HEK293T (cell line): ENCODE measurements at places on chromosomes 12 and 14.
A peak's percentile ranks its signal among the peaks of the same experiment; 100 is the strongest.

DNA sequence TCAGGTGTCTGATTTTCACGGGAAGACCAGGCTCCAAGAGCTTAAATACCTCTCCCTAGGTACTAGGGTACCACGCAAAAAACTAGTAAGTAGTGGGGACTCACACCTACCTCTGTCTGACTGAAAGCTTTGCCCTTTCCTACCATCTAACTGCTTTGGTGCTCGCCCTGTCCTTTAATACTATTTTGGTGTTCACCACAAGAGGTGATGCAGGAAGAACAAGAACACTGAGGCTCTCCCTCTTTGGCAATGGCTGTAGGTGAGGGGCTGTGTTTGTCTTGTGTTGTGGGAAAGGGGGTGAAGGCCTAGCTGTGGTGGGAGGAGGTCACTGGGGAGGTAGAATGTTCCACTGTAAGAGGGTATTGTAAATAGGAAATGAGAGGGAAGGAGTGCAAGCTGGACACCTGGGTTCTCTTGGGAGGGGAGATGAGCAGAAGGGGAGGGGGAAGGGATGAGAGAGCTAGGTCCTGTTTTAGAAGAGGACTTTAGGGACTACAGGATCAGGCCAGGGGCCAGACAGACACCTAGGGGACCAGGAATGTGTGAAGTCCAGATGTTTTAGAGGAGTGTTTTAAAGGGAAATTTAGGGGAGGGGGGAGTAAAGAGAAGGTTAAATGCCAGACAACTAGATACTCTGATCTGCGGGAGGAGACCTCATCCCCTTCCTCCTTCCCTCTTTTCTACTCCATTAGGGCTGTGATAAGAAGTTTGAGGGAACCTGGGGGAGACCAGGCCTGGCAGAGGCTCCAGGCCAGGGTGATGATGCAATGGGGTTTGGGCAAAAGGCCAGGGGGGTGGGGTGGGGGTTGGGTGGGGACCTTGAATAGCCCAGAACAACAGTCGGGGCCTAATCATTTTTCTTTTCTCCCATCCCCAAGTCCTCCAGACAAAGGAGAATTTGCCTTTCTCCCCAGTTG lies 2.1 kb downstream of the ITGA5 start:
- no peak for DNase-seq

- DNase-seq, result no peak
Measured at GRCh38 chr14:91335191-91336092, 82.2 kb downstream of the CCDC88C start.

GRCh38 chr14:33936391-33936790 lies 14.5 kb downstream of the EGLN3 start:
- DNase-seq, result no peak

DNA sequence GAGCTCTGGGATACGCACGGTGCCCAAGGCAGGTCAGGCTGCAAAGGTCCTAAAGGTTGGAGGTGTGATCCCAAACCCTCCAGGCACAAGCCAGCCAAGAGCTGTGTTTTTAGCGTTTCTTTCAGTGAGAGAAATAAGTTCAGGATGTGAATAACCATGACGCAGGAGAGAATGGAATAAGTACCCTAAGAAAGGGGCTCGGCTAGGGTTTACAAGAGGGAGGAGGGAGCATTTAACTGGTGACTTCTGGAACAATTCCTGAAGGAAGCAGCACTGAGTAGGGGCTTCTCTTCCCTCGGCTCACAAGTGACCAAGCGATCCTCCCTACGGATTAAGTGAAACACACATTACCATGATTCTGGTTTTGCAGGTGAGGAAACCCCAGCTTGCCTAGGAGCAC lies 29.4 kb downstream of the SSH1 start:
- no peak for DNase-seq

DNA sequence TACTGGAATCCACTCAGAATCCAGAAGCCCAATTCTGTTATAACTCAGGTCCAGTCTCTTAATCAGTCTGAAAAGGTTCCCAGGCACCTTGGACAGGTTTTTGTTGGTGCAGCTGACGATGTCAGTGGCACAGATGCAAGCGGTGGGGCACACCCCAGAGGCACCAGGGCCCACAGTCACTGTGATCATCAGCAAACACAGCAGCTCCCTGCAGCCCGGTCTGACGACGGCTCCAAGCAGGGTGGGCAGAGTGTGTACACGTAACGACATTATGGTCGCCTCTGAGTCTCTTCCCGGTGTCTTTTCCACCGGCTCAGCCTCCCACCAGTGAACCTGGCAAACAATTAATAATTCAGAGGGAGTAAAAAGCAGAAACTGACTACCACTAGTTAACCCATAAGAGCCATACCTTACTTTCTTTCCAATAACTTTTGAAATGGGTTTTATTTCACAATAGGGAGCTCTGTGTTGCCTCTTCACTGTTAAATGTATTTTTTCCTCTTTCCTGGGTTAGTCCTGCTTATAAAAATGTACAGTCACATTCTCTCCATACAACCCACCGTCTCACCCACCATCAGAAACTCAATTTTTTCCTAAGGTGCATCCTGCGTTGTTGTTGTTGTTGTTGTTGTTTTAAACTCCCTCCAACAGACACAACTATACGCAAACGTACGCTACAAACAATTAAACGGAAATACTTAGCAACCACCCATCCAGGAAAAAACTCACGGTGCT lies 521 bp upstream of the PCED1B start:
- DNase-seq, result peak; percentile 17

DNA sequence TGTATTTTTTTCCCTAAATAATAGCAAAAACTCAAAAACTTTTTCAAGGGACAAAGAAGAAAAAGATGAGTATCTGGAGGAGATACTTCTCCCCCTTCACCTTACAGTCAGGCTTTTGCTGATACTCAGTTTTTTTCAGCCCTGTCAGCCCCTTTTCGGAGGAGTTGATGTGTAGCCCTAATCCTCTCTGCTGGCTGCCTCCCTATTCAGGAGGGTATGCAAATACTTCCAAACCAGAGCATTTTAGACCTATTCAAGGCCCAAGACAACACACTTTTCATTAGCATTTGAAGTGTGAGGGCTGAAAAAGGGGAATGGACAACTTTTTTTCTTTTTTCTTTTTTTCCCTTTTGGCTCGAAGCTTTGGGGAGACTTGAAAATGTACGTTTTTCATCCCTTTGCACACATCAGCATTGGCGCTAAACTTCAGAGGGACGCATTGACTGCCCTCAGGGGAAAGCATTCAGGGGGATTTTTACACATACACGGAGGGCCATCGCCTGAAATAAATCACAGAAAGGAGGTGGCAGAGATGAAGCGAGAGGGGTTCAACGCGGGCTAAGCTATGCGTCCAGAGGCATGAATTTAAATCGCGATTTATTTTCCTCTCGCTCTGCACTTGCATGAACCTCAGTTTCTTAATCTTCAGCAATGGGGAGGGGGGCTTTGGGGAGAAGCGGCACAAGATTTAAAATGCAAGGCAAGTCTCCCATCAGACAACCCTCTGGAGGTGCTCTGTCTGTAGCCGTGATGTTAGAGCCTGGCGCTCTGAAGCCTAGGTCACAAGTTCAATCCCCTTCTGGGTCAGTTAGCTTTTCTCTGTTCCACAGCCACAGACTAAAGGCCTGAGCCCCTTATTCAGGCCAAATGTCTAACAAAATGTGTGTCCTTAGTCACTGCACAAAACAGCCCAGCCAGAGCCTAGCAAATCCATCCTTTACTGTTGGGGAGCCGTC lies 86.3 kb downstream of the ASCL1 start:
- no peak for DNase-seq

DNA sequence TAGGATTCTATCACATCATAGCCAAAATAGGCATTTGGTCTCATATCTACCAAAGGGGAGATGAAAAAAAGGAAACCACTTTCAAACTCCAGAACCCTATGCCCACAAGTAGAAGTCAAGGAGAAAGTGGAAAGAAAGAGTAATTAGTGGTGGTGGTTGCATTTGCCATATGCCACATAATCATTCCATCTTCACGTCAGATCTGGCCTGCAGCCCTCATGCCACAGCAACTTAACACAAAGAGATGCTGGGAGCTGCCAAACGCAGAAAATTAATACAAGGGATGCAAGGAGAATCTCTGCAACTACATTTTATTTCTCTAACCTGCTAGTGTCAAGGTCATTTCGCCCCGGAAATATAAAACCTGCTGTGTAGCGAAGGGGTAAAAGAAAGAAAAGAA lies 148.6 kb upstream of the FOXN3 start:
- no peak for DNase-seq
